Esophagus squamous epithelium (tissue), 5 donors: ENCODE measurements at places on chromosomes 13 and 19. TPM values are rescaled to one million over a fixed set of nuclear protein-coding genes. Genes with fewer than 3 reads are reported as not detected.

WDR87 gene
- total RNA-seq, result not detected

SELENOW gene
- 185 TPM for total RNA-seq

SMAD9 gene
- total RNA-seq, result 0.88 TPM

ZNF560 gene
- total RNA-seq, result not detected

S1PR4 gene
- 1.9 TPM for total RNA-seq

PDX1 gene
- not detected for total RNA-seq

CARM1 gene
- 27.8 TPM for total RNA-seq

SLC10A2 gene
- total RNA-seq, result not detected

CDC34 gene
- 33.5 TPM for total RNA-seq

IGFL3 gene
- total RNA-seq, result not detected

DACH1 gene
- 1.3 TPM for total RNA-seq

LCP1 gene
- total RNA-seq, result 33.9 TPM

RNF113B gene
- not detected for total RNA-seq

CNN1 gene
- 437 TPM for total RNA-seq
